CD4-positive, alpha-beta T cell treated with Interleukin-1 beta for 1 hour (primary cell): ENCODE measurements at places on chromosomes 3 and 15.

GRCh38 chr3:81709606-81710005, 51.8 kb downstream of the GBE1 start:
- no peak for DNase-seq

DNA sequence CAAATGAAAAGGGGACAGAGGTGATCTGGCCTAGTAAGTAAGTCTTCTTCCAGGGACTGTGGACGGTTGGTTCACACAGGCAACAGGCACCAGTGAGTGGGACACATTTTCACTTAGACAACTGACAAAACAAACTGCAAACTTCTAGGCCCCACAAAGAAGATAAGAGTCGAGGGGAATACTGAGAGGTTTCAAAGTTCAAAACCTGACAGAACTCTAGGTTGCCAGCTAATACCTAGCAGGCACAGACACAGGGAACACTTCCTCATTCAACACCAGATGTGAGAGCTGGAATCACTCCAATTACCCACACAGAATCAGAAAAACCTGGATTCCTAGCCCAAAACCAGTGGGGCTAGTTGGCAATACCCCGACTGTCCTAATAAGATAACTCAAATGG, 621.7 kb downstream of the ZPLD1 start:
- no peak for DNase-seq

- no peak for DNase-seq
Measured at GRCh38 chr15:28132524-28133275, 33.6 kb upstream of the OCA2 start.

GRCh38 chr3:188817103-188817934, 354.5 kb upstream of the TPRG1 start:
- DNase-seq, result no peak

GRCh38 chr15:37898362-37898761, 36.1 kb upstream of the TMCO5A start:
- DNase-seq, result no peak

DNA sequence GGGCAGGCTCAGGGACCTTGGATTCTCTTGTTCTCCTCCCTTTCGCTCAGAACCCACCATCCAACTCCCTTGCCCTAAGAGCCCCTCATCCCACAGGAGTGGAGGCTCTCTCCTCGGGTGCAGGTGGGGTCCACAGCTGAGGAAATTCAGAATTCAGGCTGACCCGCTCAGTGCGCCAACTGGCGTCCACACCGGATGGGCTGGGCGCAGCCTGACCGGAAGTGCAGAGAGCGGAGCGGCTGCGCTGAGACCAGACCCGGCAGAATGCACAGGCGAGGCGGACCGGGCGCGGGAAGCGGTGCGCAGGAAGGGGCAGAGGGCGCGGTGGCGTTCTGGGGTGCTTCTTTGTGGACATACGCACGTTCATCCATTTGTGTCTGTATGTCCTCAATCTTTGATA, 210.4 kb upstream of the NDN start:
- DNase-seq, result no peak

DNA sequence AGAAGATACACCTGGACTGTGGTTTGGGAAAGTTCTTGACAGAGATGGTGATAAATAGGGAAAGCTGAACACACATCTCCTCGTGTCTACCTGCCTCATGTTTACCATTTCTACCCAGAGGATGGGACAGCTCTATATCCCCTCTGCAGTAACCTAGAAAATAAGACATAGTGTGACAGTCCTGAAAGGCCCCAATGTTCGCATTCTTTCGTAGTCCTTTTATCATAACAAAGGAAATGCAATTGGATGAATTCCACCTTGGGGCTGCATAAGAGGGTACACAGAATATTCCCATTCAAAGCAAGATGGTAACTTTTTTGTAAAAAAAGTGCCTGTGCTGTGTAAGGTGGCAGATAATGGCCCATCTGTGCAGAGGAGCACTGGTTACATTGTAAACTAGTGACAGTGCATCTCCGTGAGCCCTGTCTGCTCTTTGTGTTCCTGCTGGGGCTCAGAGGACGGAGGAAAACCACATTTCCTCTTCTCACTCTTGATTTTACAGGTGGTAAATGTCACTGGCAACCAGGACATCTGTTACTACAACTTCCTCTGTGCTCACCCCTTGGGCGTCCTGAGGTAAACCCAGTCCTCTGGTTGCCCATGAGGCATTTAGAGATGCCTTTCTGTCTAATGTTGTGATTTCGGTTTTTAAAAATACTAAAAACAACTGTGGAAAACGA, 74.3 kb downstream of the SIDT1 start:
- peak; percentile 44 for DNase-seq

- peak; percentile 83 for DNase-seq
Measured at GRCh38 chr15:31434588-31435260, 108.1 kb downstream of the KLF13 start.

DNA sequence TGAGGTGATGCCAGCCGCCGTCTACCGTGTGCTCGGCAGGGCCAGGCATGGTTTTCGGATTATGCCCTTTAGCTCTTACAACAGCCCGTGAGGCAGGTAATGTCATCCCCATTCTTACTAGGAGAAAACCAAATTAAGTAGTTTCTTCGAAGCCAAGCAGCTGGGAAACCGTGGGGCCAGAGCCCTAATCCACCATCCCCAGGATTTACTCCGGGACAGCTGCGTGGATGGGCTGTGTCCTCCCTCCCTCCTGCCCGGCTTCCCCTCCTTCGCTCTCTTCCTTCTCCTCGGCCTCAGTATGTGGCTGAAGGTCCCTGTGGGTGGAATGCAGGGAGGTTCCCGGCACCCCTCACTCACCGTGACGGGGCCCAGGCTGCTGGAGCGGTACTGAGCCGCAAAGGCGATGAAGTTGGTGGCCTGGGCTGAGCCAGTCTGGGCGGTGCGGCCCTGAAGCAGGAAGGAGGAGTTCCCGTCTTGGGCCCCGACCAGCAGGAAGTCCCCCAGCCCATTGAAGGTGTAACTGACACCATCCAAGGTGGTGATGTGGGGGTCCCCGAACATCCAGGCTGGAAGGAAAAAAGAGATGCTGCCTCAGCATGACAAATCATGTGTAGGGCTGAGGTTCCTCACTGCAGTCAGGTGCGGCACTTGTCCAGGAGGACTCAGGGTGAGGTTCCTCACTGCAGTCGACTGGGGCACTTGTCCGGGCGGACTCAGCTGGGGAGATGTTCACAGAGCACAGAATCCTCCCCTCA, 42.5 kb downstream of the MUC20 start:
- DNase-seq, result no peak

DNA sequence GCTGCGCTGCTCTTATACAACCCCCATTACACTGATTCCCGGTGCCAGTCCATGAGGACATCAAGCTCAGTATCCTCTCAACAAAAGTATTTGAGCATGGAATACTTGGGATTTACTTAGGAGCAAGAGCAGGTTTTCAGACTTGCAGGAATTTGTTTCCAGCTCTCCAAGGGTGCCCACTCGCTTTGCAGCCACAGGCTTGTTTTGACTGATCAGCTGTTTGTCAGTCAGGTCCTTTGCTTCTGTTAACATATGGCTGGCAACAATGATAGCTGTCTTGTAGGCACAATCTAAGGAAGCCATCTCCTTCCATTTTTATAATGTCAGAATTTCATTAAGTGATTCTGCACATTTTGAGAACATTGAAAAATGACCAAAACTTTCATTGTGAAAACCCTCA, 38.2 kb upstream of the MCF2L2 start:
- DNase-seq, result no peak

- no peak for DNase-seq
Measured at GRCh38 chr15:80323285-80323684, 71.3 kb upstream of the CTXND1 start.

DNA sequence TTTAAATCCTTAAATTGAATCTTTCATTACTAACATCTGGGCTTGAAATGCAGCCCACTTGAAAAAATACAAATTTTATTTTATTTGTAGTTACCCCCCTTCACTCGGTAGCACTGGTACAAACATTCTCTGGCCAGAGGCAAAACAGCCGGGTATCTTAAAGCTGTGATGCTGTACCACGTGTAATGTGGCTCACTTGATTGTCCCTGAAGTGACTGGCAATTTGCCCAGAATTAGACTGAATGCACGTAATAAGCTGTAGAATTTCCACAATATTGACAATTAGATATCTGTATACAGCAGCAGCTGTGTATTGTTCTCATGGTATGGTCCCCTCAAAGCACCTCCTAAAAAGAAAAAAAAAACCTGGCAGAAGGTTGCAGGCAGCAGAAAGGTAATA, 192.8 kb upstream of the TBC1D5 start:
- no peak for DNase-seq

GRCh38 chr15:97567411-97567810, 393.1 kb upstream of the ARRDC4 start:
- no peak for DNase-seq

GRCh38 chr15:78054966-78055365, 22.5 kb downstream of the TBC1D2B start:
- DNase-seq, result peak; percentile 64

- DNase-seq, result no peak
Measured at GRCh38 chr3:182487611-182488010, 305.7 kb upstream of the ATP11B start.

DNA sequence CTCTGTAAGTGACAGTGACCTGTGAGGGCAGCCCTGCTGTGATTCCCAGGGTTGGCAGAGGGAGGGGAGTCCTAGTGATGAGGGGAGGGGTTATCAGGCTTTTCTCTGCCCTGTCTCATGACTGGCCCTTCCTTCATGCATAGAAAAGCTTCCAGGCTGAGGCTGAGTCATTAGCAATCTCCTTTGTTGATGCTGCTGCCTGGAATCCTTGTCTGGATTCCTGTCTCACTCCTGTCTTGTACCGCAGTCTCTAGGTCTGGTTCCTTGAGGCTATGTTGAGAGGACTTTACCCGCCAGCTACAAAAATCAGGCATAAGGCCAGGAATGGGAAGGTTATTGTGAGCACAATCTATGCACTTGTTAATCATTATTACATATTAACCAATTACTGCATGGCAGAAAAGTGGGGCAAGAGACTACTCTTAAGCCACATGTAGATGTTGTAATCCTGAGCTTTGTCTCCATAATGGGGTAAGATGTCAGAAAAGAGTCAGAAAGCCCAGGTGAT, 7.2 kb downstream of the KLHL6 start:
- DNase-seq, result no peak

- no peak for DNase-seq
Measured at GRCh38 chr3:46238386-46238785, 3.9 kb upstream of the CCR3 start.
